ENCODE measurements at places on chromosomes 1 and 21.

- no peak for DNase-seq
These were observed at the start of gene NID1 for GRCh38 chr1:236064674-236065508. TSS of gene NID1 (minus strand) at chr1:236065090. CDS start at chr1:236065079, 11 bp downstream.

- DNase-seq, result no peak
These were observed 15.4 kb upstream of the XPR1 start for GRCh38 chr1:180616439-180616838.

GRCh38 chr21:32336711-32337110 lies 38.1 kb downstream of the MRAP start:
- no peak for DNase-seq

- no peak for DNase-seq
These were observed 122.3 kb downstream of the SYF2 start for GRCh38 chr1:25110036-25110435.

DNA sequence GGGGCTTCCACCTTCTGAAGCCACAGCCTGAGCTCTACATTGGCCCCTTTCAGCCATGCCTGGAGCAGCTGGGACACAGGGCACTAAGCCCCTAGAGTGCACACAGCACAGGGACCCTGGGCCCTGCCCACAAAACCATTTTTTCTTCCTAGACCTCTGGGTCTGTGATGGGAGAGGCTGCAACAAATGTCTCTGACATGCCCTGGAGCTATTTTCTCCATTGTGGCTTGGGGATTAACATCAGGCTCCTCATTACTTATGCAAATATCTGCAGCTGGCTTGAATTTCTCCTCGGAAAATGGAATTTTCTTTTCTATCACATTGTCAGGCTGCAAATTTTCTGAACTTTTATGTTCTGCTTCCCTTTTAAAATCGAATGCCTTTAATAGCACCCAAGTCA lies 795.7 kb downstream of the LTN1 start:
- DNase-seq, result no peak

- DNase-seq, result no peak
These were observed 124.1 kb downstream of the POU2F1 start for GRCh38 chr1:167344615-167345385.

GRCh38 chr1:152168535-152168868 lies 9.5 kb upstream of the RPTN start:
- no peak for DNase-seq

GRCh38 chr1:26724926-26725325 lies 29.1 kb downstream of the ARID1A start:
- DNase-seq, result no peak

- no peak for DNase-seq
These were observed 14.4 kb downstream of the S100A16 start for GRCh38 chr1:153598309-153599172.

GRCh38 chr1:154807048-154807591 lies 63.0 kb downstream of the KCNN3 start:
- no peak for DNase-seq

- no peak for DNase-seq
These were observed 150.8 kb upstream of the ETV3 start for GRCh38 chr1:157288996-157289395.

DNA sequence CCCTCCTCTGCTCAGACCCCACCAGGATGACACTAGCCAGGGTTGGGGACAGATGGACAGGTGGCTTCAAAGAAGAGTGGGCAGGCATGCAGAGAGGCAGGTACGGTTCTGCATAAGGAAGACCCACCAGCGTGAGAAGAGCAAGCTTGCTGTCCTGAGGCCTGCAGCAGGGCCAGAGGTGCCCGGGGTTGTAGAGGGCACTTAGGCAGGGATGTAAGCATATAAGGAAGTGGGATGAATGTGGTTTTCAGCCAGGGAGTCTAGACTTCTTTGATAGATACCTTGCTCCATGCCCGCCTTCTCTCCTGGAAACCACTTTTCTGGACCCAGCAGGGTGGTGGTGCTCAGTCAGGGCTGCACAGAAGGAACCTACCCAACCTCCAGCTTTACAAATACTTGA lies 1.4 kb downstream of the TTC39A start:
- DNase-seq, result no peak

- no peak for DNase-seq
These were observed 25.7 kb downstream of the WARS2 start for GRCh38 chr1:119114786-119115185.

- DNase-seq, result no peak
These were observed 87.0 kb downstream of the NCAM2 start for GRCh38 chr21:21085206-21085605.

- DNase-seq, result no peak
These were observed 1.6 kb upstream of the MARK1 start for GRCh38 chr1:220526294-220526693.

DNA sequence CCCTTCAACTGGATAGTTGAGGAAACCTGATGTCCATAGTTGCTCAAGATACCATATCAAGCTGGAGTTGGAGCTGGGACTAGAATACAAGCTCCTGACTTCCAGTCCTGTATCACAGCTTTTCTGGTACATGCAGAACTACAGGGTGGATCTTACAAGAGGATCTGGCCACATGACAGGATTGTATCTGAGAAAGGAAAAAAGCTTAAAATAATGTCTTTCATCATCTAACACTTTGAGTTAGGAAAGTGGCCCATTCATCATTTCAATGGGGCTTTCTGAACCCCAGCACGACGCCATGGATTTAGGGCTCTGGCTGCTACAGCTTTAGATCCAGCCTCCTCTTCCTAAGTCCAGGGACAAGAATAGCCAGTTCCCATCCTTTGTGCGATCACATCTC lies 46.9 kb downstream of the RASSF5 start:
- no peak for DNase-seq

GRCh38 chr1:234729561-234730474 lies 119.8 kb upstream of the IRF2BP2 start:
- no peak for DNase-seq

- DNase-seq, result no peak
These were observed 18.3 kb upstream of the CNTN2 start for GRCh38 chr1:205024679-205025078.

DNA sequence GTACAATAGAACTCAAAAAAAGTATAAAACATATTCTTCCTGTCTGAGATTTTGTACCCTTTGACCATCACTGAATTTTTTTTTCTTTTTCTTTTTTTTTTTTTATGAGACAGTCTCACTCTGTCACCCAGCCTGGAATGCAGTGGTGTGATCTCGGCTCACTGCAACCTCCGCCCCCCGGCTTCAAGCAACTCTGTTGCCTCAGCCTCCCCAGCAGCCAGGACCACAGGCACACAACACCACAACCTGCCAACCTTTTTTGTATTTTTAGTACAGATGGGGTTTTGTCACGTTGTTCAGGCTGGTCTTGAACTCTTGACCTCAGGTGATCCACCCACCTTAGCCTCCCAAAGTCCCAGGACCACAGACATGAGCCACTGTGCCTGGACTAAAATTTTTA lies 10.4 kb downstream of the SDCCAG8 start:
- no peak for DNase-seq

GRCh38 chr1:40300651-40301050 lies 16.4 kb downstream of the COL9A2 start:
- no peak for DNase-seq

DNA sequence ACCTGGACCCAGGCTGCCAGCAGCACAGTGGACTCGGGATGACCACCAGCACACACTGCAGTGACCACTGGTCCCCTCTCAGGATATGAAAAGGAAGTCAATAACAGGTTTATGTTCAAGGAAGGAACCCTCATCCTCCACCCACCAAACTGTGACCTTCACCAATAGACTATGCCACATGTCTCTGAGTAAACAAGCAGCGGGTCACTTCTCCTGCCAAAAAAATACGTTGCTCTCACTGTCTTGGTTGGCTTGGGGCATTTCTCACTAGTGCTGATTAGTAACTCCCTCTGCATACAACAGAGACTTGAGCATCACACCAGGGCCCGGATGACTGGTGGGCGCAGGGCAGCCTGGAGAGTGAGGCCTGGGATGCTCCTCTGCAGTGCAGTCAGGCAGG lies 25.9 kb downstream of the PARP1 start:
- DNase-seq, result no peak

DNA sequence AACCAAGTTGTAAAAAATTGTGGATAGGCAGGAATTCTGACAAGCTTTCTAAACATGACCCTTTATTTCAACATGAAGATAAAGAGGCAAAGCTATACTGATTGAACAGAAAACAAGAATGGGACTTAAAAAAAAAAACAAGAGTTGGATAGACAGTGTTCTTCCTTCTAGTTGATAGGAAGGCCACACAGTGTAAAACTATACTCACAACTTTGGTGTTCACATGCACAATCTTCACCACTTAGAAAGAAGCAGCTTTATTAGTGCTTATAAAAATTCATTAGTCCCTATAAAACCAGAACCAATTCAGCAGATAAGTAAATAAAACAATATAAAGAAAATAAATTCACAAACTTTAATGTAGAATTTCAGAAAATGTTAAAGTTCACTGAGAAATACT lies 101.8 kb downstream of the AKT3 start:
- no peak for DNase-seq

GRCh38 chr1:180397175-180397574 lies 105.2 kb downstream of the ACBD6 start:
- no peak for DNase-seq
